ENCODE measurements at places on chromosomes 12 and 14.

GRCh38 chr14:61553730-61554641 is 141.3 kb upstream of the HIF1A start:
- no peak for DNase-seq

GRCh38 chr14:95500772-95501401 is 15.6 kb downstream of the SYNE3 start:
- no peak for DNase-seq

- DNase-seq = no peak
Observed at GRCh38 chr12:87924149-87924548, 105.1 kb downstream of the C12orf50 start.

- DNase-seq = no peak
Observed at GRCh38 chr14:101634850-101635748, 73.8 kb downstream of the DIO3 start.
